ENCODE measurements at places on chromosomes 12 and 14.

DNA sequence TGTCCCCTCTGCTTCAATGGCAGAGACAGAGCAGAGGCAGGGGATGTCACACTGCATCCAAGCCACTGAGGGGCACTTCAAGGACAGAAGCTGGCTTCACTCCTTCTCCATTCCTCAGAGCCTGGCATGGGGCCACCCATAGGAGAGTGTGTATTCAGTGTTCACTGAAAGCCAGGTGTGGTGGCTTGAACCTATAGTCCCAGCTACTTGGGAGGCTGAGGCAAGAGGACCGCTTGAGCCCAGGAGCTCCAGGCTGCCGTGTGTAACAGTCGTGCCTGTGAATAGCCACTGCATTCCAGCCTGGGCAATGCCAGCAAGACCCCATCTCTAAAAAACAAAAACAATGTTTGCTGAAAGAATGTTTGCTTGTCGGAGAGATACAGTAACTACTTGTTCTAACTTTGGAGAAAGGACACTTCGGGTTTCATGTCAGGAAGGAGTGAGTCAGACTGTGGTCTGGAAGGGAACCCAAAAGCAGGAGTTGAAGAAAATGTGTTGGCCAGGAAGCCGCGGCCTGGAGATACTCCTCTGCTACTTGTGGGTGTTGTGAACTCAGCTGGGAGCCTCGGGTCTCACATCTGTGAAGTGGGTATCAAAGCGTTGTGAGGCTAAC, 43.4 kb downstream of the ELK3 start:
- peak; percentile 59 for DNase-seq

GRCh38 chr12:117485984-117486839, 124.8 kb upstream of the NOS1 start:
- DNase-seq: no peak

GRCh38 chr14:89247457-89248122, 169.4 kb downstream of the FOXN3 start:
- DNase-seq: no peak

GRCh38 chr12:4856596-4856995, 53.1 kb upstream of the KCNA1 start:
- DNase-seq: no peak

- no peak for DNase-seq
These were observed 3.2 kb upstream of the GPD1 start for GRCh38 chr12:50100561-50100960.

- DNase-seq: no peak
These were observed 335.4 kb upstream of the ATP2B1 start for GRCh38 chr12:90044069-90044468.

DNA sequence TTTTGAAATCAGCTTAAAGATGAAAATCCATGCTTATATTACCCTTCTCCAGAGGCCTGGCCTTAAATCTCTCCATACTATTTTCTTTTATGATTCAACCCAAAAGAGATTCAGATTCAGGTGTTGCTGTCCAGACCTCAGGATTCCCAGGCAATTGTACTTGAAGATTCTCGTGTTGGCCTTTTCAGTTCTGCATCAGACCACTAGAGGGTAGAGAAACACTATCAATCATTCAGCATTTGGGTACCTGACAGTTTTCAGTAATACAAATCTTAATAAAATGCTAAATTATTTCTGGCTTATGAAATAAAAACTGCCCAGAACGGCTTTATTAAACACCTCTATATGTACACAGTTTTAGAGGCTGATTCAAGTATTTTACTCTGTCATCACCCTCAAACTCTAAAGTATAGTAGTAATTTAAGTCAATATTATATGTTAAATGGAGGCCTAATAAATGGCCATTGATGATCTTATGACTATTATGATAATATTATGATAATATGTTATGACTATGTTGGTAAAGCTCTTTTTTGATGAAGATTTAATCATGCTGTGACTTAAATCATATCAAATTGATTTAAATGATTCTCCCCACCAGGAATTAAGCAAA, 301.1 kb downstream of the DUSP6 start:
- DNase-seq: no peak

- DNase-seq: no peak
These were observed 24.1 kb downstream of the CEP83 start for GRCh38 chr12:94435511-94435927.

DNA sequence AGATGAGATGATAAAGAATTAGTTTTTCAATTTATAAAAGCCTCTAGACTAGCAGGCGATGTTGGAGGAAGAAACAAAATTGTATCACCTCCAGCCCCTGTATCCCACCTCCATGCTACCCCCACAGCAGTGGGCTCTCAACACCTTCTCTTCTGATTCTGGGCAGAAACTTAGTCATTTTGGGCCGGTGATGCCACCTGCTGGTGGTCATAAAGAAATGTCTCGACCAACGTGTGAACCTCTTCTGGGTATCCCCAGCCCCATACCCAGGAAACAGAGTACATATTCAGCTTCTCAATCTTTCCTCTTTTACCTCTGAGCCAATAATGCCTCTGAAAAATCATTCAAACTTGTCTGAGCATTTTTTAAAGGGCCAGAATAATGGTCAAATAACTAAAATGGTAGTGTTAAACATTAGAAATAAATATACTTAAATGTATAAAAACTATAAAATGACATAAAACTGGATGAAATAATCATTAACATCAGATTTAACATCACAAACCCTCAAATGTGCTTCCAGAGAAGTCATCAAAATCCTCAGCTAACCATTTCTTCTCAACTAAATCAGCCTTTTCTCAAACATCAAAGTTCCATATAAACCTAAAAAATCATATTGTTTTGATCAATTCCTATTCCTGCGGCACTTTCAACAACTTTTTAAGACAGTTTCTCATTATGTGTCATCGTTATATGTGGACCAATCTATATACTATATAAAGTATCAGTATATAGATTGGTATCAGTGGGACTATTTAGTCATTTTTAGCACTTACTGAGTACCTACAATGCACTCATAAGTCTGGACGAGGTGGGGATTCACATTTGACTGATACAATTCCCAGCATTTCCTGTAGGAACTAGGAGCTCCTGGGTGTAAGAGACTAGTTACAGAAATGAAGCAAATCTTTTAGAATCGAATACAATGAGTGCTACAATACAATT, 69.4 kb downstream of the ATXN2 start:
- DNase-seq: peak; percentile 64

- no peak for DNase-seq
These were observed 22.7 kb downstream of the TBX3 start for GRCh38 chr12:114661245-114661644.

DNA sequence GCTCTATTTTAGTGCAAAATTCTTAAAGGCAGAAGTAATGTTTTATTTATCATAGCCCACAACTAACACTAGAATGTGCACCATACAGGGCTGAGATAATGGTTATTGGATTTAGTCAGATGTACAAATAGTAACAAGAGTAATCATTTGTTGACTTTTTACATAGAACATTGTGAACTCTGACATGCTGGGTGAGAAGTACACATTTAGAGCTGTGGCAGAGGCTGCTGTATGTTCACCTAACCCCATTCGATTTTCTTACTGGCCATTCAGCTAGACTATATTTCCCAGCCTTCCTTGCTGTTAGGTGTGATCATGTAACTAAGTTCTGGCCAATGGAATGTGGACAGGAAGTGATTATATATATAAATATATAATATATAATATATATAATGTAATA, 89.1 kb downstream of the DRAM1 start:
- DNase-seq: no peak

- no peak for DNase-seq
These were observed 69.0 kb upstream of the RERGL start for GRCh38 chr12:18158774-18159557.

DNA sequence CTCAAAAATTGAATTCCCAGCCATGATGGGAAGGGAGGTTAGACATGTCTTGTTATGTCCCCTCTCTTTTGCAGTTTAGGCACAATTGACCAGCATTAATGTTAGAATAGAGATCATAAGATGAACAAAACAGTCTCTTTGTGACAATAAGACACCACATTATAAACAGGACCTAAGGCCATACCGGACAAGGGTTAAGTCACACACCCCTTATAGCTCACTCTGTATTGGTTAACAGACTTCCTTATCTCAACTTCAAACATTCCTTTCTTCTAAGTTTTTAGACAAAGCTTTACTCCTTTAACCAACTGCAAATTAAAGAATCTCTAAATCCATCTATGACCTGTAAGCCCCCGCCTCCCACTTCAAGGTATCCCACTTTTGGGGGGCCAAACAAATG, 81.1 kb upstream of the CPM start:
- DNase-seq: no peak

- no peak for DNase-seq
These were observed 101.8 kb downstream of the LRIG3 start for GRCh38 chr12:58818546-58818945.

DNA sequence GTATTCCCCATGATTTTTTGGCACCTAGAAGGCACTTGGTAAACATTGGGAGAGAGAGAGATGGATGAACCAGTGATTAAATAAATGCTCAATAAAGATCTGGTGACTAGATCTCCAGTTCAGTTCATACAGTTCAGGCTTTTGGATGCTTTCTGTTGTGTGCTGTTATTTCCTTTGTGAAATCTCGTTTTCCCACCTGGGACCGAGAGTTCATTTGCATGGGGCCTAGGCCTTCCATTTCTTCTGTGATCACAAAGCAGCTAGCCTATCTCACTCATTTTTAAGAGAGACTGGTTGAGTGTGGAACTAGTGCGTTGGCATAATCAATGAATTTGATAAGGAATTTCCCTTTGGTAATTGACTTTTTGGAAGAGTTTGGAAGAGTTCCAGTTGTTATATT, 104.0 kb downstream of the VRK1 start:
- no peak for DNase-seq

GRCh38 chr14:38171197-38171596, 36.5 kb upstream of the SSTR1 start:
- no peak for DNase-seq

DNA sequence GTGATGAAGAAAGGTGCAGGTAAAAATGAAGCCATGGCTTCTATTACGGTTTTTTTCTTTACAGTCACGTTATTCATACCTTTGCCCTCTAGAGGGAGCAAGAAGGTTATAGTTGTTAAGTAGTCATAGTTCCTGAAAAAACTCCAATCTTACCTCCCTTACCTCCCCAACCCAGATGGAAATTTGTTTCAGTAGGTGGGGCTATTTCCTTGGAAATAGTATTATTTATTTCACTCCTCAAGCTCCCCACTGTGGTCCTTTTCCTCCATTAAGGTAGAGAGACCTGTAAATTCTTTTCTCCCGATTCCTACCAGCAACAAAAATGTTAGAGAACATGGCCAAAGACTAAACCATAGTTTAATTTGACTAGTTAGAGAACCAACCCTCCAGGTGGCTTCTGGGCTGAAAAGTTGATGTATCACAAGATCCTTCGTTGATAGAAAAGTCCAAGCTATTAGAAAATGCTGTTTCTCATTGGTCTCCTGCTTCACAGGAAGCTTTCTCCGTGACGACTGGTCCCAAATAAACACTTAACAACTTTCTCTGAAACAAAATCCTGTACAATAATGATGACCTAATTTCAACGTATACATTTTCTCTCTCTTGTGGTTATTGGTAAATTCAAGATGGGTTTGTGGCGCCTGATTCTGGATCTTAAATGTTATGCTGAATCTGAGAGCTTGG, 43.5 kb downstream of the TMX1 start:
- no peak for DNase-seq

DNA sequence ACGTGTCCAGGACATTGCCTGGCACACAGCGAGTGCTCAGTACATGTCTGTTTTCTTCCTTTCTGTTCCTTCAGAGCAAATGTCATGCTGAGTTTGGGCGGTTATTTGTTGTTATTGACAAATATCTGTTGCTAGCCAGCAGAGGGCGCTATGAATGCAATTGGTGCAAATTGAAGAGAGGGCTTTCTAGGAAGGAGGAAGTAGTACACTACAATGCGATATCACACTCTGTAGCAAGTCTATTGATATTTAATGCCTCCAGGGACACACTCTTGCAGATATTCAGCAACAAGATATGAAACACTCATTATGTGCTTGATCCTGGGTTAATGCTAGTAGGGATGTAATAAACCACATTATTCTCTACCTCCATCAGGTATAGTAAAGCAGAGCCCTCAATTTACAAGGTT, 267.3 kb upstream of the SRRM4 start:
- DNase-seq: peak; percentile 20

- no peak for DNase-seq
These were observed 68.3 kb upstream of the TUNAR start for GRCh38 chr14:95808371-95808770.

GRCh38 chr12:66836623-66837310, 157.9 kb upstream of the GRIP1 start:
- no peak for DNase-seq

GRCh38 chr12:11927286-11927935, 143.3 kb upstream of the BCL2L14 start:
- no peak for DNase-seq

DNA sequence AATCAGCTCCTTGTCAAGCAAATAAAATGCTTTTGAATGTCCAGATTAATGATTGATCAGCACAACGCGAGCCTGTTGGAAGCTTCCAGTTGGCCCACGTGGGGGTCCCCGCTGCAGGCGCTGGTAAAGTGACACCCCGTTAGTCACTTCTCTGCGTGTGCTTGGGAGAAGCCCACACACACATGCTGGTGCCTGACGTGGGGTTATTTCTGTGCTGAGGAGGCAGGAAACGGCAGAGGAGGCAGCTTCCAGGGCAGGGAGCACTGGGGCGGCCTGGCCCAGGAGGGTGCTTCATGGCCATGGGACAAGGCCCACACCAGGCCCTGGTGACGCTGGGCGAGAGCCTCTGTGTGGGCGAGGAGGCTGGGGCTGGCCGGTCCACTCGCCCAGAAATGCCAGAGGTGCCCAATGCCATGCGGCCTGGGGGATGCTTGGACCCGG, 101.5 kb downstream of the KIF26A start:
- DNase-seq: no peak

- DNase-seq: no peak
These were observed 33.7 kb upstream of the YARS2 start for GRCh38 chr12:32789446-32789845.

DNA sequence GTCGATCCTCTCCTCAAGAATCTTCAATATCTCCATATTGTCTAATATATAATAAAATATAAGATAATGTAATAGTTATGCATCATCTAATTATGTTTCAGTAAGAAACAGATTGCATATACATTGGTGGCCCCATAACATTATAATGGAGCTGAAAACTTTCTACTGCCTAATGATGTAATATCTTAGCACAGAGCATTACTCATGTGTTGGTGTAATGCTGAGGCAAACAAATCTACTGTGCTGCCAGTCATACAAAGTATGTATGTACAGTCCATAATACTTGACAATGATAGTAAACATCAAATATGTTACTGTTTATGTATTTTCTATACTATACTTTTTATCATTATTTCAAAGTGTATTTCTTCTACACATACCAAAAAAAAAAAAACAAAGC, 128.7 kb downstream of the CPNE8 start:
- no peak for DNase-seq

- no peak for DNase-seq
These were observed 1058.9 kb downstream of the GALC start for GRCh38 chr14:86933958-86934595.

GRCh38 chr12:114141921-114142564, 175.9 kb upstream of the RBM19 start:
- no peak for DNase-seq

GRCh38 chr14:106872611-106873446, 1346.4 kb downstream of the TMEM121 start:
- DNase-seq: peak; percentile 97
